Activated CD4-positive, alpha-beta memory T cell treated with anti-CD3 and anti-CD28 coated beads for 36 hours (primary cell): ENCODE measurements at places on chromosomes 4 and X.

DNA sequence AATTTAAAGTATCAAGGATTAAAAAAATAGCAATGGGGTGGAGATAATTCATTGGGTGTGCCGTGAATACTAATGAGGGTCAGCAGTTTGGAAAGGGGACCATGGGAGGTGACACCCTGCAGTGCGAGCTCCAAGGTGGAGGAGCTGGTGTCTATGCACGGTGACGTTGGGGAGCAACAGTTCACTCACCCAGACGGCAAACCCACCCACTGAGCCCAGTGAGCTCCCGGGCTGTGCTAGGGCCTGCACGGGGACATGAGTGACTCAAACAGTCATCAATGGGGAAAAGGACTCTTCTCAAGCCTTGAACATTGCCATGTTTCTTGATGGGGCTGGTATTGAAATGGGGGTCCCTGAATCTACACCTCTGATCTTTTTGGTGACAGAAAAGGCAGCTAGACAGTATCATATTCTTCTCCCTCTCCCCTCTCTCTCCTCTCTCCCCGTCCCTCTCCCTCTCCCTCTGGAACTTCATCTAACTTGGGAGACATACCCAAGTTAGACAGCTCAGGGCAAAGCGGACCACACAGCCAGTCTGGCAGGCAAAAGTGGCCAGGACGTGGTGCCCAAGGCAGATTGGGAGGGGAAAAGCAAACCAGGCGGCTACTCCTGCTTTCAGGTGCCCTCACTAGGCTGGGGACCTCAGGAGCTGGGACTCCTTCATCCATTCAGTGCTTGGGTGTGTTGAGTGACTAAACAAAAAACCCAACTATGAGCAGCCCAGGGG is 26.3 kb upstream of the PPP2R2C start:
- DNase-seq = no peak

DNA sequence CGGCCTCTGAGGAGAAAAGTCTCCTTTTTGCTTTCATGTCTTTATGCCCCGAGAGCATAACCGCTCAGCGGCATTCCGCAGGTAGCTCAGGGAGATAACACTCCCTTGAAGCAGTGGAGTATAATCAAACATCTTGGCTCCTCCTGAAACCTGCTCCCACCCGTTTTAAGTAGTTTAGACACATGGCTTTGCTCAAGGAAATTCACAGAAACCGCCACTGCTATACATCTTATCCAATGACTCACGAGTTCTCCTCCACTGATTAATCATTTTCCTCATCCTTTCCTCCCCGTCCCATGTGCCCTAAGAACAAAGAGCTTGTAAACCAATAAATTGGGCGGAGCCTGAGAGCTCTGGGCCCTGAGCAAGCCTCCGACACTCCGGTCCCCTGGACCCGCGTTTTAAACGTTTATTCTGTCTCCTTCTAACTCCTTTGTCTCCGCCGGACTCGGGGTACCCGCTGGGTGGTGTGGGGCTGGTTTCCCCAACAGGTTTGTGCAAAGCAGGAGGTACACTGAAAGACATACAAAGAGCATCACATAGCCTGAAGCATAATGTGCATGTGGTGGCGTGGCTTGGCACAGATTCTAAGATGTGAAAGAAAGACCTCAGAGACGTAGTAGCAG is 401.2 kb downstream of the TLL1 start:
- no peak for DNase-seq

DNA sequence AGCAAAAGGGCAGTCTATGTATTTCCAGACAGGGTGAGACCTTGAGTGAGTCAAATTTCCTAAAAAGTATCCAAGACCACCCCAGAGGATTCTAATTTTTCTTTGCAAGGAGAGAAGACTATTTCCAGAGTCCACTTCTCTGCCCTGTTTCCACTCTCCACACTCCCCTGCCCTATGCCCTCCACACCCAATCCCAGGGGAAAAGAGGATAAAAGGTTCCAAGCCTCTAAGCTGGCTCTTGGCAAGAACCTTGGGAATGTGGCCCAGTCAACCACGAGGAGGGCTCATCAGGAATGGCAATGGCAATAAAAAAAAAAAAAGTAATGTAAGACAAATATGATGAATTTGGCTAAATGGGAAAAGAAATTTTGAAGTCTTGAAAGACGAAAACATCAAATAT is 65.9 kb downstream of the SRPX start:
- DNase-seq = no peak

DNA sequence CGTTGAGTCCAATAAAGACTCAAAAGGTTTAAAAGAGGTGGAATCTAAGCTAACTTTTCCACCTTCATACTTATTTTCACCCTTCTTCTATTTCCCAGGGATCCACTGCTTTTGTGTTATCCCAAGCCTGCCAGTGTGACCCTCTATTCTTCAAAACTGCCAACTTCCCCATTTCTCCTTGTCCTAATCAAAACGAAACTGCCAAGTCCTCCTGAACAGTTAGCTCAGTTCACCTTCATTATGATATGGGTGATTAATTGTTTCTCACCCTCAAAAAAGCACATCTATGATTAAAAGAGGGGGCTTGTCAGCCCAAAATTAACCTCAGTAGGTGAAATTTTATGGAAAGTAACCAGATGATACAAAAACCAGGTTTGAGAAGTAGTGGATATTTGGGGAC is 108.4 kb downstream of the GUCY2F start:
- DNase-seq = no peak

- no peak for DNase-seq
Measured at GRCh38 chr4:5096261-5096660, 45.0 kb downstream of the STK32B start.

DNA sequence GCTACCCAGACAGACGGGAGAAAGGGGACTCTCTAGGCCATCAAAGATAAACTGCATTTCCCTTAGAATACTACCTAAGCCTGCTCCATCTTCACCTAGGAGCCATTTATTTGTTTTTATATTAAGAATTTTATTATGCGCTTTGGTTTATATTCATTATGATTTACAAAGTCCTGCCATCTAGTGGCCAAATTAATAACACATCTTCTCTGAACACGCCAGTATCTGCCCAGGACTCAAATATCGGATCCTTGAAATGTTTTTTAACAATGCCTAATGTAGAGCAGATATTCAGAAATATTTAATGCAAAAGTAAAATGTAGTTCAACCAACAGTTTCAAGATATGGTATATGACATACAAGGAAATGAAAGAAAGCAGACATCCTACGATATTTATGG is 20.8 kb upstream of the PRPS2 start:
- no peak for DNase-seq

DNA sequence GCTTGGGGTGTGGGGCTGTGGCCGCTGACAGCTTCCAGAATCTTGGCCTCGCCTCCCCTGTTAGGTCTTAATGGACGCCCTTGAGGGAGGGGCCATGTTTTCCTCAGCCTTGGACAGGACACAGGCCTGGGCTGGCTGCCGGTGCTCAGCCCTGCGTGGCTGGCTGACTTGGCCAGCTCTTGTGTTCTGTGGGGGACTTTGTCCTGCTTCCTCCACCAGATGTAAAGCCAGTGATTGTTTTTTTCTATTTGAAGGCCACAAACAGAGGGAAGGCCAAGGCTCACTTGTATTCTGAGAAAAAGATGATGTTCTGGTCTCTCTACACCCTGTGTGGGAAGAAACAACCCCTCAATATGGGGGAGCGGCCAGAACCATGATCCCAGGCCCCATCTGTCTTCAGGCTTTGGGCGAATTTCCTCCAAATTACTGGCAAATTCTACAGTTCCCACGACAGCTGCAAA is 71.3 kb downstream of the HTRA3 start:
- no peak for DNase-seq
